ENCODE measurements at places on chromosomes 5 and 9.

DNA sequence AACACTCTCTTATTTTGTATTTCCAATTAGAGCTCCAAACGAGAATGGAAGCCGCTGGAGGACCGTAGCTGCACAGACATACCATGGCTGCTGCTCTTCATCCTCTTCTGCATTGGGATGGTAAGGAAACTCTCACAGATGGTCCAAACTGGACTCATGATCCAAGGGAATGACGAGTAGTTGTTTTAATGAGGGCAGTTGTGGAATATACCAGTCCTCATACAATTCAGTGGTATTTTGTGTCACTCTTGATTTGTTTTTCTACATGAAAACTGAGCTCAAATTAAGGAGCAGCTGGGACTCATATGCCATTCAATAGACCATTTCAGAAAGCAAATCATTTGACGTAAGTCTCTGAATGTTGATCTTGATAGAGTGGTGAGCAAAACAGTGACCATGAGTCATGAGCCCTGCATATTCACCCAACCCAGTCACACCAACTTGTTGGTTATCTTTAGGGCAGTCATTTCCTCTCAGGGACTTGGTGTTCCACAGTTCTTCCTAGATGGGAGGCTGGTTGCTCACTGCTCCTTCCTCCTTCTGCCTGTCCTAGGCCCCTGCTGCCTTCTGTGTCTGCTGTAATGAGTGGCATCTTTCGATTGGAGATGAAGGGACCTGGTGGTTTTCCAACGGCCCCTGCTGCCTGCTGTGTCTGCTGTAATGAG is 54.9 kb downstream of the SLC44A1 start:
- peak; percentile 66 for DNase-seq

DNA sequence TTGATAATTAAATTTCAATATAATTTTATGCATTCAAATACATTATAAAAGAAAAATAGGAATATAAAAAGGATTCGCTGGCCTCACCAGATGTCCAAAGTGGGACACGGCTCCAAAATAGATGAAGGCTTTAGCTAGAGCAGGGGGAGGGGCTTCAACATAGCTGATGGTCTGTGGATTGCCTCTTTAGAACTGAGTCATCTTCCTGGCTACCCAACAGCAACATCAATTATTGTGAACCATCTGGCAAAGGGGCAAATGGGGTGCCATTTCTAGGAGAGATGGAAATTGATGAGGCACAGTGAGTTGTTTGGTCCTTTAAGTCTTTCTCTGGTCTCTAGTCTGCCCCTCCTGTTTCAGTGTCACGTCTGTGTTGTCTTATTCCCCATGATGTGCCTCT is 44.2 kb upstream of the CD180 start:
- DNase-seq: no peak

- no peak for DNase-seq
Observed at GRCh38 chr9:134034215-134035040, 9.1 kb downstream of the BRD3OS start.

DNA sequence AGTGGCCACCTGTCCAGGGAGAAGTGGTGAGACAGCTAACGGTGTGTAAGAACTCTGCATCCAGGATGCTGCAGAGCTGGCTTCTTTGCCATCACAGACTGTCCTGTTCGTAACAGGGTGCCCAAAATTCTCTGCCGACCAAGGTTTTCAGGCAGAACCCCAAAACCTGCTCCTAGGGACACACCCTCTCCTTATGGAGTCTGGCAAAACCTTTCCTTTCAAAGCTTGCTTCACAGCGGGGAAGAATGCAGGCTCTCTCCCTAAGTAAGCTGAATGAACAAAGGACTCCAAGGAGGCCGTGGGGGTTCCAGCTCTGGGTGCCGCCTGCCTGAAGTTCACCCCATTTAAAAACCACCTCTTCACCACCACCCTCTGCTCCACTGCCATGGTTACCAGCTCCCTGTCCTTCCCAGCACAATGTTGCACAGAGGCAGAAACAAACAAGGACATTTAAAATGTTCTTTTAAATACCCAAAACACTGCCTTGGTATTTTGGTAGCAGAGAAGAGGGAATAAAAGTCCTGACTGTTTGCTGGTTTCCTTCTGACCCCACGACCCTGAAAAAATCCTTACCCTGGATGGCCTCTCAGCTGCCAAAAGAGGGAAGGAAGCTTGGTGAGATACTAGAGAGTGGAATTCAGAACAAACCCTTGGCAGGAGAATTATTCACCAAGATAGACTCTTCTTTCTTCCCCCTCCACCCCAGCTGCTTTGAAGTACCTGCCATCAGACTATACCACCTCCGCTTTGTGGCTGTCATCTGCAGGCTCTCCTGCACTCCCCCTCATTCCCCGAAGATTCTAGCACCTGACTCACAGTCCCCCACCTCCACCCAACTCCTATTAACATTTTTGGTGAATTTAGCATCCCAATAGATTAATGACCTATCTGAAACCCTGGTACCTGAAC is 7.1 kb upstream of the KLF9 start:
- DNase-seq: no peak

DNA sequence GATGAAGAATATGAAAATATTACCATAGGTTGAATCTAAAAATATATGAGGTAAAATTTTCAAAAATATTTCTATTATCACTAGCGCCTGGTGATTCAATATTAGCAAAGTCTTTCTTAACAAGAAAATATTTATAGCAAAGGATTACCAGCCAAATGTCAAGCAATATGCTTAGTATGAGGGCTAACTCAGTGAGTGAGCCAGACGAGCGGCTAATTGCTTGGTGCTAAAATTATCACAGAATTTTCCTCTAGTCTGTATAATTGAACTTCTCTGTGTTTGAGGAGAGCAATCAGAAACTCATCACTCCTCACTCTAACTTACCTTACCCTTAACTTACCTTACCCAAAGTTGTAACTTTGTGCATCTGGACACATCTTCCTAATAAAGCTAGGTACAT is 304.9 kb upstream of the PRR16 start:
- DNase-seq: no peak
